Tibial artery (tissue), 4 donors: ENCODE measurements at places on chromosomes 4 and X.

- no peak for DNase-seq
These were observed 21.1 kb downstream of the RASSF6 start for GRCh38 chr4:73599182-73599581.

DNA sequence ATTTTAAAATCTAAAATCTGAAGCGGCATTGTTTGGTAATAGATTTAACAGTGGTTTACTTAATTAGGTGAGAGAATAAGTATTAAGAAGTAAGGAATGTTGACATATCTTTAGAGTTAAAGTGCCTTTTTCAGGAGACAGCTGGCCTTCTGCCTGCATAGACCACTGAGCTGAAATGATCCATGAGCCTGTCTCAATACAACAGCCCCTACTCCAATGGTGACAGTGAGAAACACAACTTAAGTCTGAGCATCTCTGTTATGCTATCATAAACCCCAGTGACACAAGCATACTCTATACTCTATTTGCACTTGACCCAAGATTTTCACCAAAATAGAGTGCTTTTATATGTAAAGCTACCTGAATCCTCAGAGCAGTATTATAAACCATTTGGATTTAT, 137.9 kb downstream of the GRIA2 start:
- no peak for DNase-seq

- DNase-seq, result no peak
These were observed 173.9 kb downstream of the BMPR1B start for GRCh38 chr4:94931626-94932025.

- no peak for DNase-seq
These were observed 30.8 kb downstream of the HERC3 start for GRCh38 chr4:88623097-88623496.

GRCh38 chr4:126306152-126306869, 991.6 kb downstream of the FAT4 start:
- peak; percentile 77 for DNase-seq
